ENCODE measurements at places on chromosomes 6 and 20.

GRCh38 chr6:10219510-10219909 is 195.4 kb downstream of the TFAP2A start:
- no peak for DNase-seq

DNA sequence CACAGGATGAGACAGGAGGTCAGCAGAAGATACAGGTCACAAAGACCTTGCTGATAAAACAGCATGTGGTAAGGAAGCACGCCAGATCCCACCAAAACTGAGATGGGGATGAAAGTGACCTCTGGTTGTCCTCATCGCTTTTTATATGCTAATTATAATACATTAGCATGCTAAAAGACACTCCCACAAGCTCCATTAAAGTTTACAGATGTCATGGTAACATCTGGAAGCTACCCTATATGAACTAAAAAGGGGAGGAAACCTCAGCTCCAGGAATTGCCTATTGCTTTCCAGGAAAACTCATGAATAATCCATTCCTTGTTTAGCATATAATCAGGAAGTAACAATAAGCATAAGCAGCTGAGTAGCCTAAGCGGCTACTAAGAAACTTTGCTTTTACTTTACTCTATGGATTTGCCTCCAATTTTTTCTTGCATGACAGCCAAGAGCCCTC is 8.4 kb upstream of the RIN2 start:
- DNase-seq, result no peak

DNA sequence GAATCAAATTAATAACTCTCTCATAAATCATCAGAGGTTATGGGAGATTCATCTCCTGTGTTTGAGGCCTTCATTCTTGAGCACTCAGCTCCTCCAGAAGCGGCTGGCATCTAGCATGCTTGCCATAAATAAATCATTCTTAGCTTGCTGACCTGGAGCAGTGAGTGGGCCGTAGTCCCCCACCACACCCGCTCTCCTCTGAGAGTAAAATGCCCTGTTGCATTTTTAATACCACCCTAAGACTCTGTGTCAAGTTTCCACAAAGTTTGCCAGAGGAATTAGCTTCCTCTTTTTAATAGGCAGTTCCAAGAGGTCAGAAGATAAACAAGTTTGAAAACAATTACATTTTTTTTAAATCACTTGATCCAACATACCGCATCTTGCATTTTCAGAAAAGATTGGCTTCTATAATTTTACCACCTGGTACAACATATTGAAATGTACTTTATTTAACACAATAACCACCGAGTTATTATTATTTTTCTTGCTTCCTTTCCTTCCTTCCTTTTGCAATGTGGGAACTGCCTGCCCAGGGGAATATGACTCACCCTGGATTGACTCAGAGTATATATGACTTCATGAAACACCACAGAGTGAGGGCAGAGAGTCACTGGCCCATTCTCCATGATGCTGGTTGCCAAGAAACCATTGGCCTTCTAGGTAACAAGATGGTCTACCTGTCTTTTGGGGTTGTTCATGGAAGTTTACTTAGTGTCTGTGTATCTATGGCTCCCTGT is 29.4 kb upstream of the CLIC5 start:
- peak; percentile 64 for DNase-seq

DNA sequence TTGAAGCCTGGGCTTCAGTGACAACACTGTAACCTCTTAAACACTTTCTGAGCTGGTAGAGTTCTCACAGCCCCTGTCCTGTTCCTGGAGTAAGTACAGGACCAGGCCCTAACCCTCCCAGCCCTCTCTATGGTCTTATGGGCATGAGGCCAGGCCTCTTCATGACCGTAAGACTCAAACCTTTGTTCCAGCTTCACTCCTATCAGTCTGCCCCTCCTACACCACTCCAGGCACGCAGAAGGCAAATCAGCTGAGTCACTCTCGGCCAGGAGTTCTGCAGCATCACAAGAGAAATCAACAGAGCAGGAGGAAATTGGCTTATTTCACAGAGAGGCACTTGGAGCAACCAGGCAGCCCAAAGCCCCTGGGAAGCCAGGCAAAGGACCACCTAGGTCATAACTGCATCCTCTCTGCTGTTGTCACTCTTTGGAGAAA is 25.3 kb upstream of the CHD6 start:
- DNase-seq, result no peak

DNA sequence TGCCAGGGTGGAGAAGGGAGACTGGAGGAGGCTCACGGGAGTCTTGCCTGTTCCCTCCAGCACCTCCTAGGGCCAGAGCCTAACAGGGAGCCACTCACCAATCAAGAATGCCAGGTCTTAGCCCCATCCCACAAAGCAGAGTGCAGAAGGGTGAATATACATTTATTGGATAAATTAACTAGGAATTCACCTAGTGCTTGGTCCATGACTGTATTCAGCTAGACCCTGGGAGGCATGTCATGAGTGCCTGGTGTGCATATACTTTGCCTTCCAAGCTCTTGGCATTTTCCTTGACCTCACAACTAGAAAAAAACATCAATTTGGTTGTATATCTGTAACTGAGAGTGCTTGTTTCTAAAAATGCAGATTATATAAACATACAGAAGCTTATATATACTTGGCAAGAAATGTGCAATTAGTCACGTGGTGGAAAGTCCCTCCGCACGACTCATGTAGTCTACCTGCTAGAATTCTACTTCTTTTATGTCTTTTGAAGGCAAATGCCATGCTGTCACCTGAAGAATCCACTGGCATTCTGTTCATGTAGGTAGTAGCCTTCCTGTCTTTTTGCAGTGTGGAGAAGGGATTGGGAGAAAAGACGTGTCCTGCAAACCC is 991.0 kb downstream of the KIF16B start:
- peak; percentile 21 for DNase-seq

GRCh38 chr6:146595972-146596731 is 2.6 kb upstream of the ADGB start:
- DNase-seq, result no peak

GRCh38 chr6:89799756-89800155 is 19.8 kb downstream of the MDN1 start:
- no peak for DNase-seq

- DNase-seq, result no peak
These were observed 287.0 kb downstream of the CLIC5 start for GRCh38 chr6:45728674-45729073.

DNA sequence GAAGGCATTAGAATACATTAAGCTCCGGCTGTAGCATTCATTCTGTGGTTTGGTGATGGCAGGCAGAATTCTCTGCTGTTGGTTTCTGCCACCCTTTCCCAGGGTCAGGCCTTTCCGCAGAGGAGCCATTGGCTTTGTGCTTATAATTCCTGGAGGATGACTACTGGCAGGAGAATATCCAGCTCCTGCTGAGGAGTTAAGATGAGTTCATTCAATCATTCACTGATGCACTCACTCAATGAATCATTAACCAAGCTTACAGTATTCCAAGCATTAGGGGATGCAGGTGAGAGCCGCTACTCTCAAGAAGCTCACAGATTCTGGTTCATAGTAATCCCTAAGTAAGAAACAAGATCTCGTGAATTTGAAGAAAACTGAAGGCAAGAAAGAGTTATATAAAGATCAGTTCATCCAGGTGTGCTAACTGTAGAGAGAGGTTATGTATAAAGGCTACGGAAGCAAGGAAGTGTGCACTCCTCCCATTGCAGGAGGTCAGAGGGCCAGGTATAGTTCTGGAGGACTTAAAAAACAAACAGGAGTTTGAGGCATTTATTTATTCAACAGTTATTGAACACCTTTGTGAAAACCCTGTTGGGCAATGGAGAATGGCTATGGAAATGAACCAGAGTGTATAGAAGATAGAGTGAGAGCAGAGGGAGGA is 75.5 kb downstream of the HMGN3 start:
- no peak for DNase-seq

DNA sequence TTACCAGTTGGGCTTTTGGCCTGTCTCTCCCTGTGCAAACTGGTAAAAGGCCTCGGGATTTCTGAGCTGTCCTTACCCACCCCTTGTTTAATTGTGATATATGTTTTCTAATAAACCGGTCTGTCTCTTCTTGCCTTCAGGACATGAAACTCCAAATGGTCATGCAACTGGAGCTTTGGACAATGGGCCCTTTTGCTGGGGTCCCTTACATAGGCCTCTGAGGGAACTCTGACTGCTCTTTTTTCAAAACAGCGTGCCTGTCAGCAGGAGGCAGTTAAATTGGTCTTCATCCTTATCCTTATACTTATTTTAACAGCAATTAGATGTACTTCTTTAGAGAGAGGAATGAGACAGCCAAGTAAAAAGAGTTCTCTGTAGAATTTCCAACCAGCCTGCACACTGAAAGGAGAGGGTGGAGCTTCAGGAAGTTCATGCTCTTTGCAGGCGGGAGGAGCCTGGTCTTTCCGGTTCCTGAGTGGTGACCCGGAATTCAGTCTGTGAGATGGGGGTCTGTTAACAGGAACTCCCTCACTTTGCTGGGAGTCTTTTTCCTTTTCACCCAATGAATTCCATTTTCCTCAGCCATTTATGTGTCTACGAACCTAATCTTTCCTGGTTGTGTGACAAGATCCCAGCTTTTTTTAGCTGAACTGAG is 299.6 kb upstream of the GJE1 start:
- DNase-seq, result no peak

GRCh38 chr6:166820483-166820882 is 135.9 kb downstream of the RNASET2 start:
- no peak for DNase-seq

- DNase-seq, result no peak
These were observed 54.2 kb downstream of the TSBP1 start for GRCh38 chr6:32317541-32317940.

- DNase-seq, result no peak
These were observed at the start of gene ATP9A for GRCh38 chr20:51767867-51768758. ATP9A (minus strand) TSS chr20:51768390; CDS start chr20:51768369, 21 bp downstream.

GRCh38 chr6:163635731-163636364 is 221.3 kb downstream of the QKI start:
- DNase-seq, result no peak

GRCh38 chr6:117619178-117619577 is 16.9 kb upstream of the GOPC start:
- DNase-seq, result no peak

- peak; percentile 64 for DNase-seq
These were observed 29.1 kb upstream of the HDAC2 start for GRCh38 chr6:114000069-114000468.

GRCh38 chr6:138955262-138955661 is 32.8 kb downstream of the REPS1 start:
- DNase-seq, result no peak

DNA sequence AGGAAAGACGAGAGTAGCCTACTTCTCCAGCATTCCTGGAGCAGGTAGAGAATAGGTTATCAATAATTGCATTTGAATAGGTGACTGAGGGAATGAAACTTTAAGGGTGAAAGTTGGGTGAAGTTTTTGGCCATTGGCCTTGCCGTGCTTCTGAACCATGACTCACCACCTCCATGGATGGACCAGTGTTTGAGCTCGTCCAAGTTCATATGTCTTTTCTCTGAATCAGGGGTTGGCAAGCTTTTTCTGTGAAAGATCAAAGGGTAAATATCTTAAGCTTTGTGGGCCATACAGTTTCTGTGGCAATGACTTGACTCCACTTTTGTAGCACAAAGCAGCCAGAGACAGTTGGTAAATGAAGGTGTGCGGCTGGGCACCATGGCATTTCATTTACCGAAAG is 31.8 kb downstream of the SNRNP48 start:
- no peak for DNase-seq

GRCh38 chr6:36659271-36659670 is 19.2 kb upstream of the CDKN1A start:
- peak; percentile 25 for DNase-seq

GRCh38 chr6:140018588-140018987 is 644.1 kb upstream of the CITED2 start:
- DNase-seq, result no peak

DNA sequence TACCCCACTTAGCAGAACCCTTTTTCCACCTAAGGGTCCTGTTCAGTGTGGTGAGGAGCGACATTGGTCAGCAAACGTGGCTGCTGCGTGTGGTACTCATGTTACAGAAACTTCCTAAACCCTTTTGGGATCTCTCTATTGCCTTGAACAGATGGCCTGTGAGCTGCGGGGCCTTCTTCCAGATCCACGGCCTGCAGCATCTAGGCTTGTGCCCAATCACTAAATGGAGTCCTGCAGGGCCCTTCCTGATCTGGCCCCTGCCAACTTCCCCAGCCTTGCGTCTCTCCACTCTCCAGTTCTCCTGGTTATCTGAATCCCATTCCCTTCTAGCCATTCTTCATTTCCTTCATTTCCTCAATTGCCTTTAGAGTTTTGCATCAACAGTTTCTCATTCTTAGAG is 85.6 kb downstream of the PDE7B start:
- no peak for DNase-seq

DNA sequence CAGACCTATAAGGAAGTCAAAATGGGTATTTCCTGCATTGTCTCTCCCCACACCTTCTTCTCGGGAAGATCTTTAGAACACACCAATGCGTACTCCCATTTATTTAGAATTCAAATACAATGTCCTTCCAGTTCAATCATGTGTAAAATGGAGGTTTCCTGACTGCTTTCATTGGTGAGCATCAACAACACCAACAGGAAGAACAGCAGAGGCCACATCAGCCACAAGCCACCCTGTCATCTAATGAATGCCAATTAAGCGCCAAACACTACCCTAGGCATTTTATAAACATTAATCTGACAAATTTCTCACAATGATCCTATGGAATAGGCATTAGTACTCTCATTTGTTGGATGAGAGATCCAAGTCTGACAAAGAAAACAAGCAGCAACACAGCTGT is 68.4 kb upstream of the SMLR1 start:
- DNase-seq, result no peak

- no peak for DNase-seq
These were observed 88.3 kb downstream of the DLL1 start for GRCh38 chr6:170202416-170203135.

- DNase-seq, result no peak
These were observed 113.1 kb downstream of the TRIM27 start for GRCh38 chr6:28810659-28811053.

GRCh38 chr6:16204653-16205376 is 33.6 kb upstream of the GMPR start:
- no peak for DNase-seq
